ENCODE measurements at places on chromosomes 13 and 19. TPM values are rescaled to one million over a fixed set of nuclear protein-coding genes. Genes with fewer than 3 reads are reported as not detected.

DNA sequence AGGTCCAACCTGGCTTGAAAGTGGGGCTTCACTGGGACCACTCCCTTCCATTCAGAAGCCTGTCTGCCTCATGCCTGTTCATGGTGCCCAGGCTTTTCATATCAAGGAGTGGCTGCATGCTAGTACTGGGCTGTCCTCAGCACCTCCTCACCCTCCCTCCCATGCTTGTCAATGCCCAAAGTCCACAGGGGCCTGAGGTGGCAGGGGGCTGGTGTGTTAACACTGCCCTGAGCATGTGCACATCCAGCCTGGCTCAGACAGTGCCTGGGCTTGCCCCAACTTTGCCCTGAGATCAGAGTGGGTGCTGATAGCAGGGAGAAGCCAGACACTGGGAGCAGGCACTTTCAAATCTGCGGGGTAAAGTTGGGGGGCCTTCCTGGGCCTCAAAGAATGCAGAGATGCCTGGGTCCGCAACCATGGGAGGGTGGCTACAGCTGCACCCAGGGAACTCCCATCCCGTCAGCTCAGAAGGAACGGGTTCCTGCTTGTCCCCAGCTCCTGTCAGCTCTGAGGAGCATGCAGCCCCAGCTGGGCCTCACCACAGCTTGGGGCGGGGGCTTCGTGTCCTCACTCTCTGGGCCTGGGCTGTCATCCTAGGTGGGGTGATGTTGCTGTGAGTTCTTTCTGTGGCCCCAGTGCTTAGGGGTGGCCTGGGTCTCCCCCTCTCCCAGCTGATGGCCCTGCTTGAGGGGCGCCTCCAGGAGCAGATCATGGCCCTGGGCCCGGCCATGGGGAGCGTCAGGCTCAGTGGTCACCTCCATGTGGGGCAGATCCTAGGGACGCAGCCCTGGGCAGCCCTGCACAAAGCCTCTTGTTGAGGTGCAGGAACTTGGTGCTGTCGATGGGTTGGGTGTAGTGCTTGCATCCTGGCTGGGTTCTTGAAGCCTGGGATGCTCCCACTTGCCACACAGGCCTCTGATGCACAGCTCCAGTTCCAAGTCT, 830.6 kb upstream of the SLITRK5 start:
- no peak for DNase-seq

GRCh38 chr13:72834601-72835000, 52.7 kb downstream of the PIBF1 start:
- no peak for DNase-seq

- no peak for DNase-seq
Observed at GRCh38 chr13:97021241-97021640, 27.0 kb upstream of the OXGR1 start.

- DNase-seq = no peak
Observed at GRCh38 chr13:67366533-67366932, 136.4 kb upstream of the PCDH9 start.

DNA sequence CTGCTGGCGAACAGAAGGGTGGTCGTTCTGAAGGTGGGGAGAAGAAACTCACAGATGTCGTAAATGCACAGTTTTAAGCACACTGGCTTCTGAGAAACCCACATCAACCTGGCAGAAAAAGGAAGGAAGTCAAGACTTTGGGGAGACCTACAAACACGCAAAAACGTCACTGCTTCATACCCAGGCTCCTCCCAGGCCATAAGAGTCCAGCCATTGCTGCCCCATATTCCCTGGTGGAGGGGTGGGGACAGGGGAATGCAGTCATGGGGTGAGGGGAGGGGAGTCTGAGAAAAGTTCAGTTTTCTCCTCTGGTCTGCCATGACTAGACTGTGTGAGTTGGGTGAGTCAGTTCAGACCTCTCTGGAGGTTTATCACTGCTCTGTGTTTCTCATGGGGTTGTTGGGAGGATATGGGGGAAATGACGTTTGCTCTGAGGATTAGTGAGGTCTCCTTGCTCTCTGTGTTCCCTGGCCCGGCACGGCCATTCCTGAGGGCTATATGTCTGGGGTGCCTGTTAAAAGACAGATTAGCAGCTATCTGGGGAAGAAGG, 139.0 kb downstream of the FLT1 start:
- DNase-seq = peak; percentile 67

DNA sequence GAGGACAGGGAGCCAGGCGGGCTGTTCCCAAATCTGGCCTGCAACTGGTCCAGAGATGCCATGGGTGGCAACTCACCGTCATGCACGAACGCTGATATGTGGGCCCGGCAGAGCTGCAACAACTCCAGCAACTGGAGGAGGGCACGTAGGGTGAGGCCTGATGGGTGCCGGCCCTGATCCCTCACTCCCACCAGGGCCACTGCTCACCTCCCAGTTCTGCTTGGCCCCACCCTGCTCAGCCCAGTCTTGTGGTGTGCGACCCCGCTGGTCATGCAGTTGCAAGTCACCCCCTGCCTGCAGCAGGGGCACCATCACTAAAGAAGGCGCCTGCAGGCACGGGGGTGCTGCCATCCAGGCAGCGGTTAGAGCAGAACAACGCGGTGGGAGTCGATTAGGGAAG, 16.9 kb downstream of the ARHGAP33 start:
- no peak for DNase-seq

- no peak for DNase-seq
Observed at GRCh38 chr19:57786906-57787305, 17.4 kb downstream of the ZNF586 start.

DNA sequence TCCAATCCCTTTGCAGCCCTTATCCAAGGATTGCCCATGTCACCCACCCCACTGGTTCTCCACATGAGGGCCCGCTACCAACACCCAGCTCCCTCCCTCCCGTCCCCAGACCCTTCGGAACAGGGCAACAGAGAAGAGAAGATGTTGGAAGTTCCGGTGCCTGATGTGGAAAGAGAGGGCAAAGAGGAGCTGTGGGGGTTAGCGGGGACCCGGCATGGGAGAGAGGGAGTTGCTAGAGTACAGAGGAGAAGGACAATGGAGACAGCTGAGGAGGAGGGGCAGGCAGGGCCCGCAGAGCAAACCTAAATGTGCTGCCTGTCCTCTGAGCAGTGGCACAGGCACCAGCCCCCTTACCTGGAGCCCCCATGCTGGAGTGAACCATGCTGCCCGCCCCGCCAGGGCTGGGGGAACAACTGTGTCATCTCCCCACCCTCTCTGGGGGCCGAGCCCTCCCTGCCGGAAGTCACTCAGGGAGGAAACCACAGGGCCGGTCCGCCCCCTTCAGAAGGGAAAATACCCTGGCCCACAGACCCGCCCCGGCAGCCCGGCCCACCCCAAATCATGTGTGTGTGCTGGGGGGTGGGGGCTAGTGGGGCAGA, at the start of gene POU2F2:
POU2F2 (minus strand) TSS at position 417 of the 599 bp plus-strand sequence; CDS start at position 382, 35 bp downstream.
- no peak for DNase-seq

Gene KCNK6
- 2.8 TPM for total RNA-seq

Gene PEG3
- not detected for total RNA-seq

Gene SIAH3
- total RNA-seq = not detected

Gene FCER2
- total RNA-seq = not detected

Gene ZNF320
- 4.7 TPM for total RNA-seq

Gene GNA15
- not detected for total RNA-seq

Data from HFFc6 (cell line).